ENCODE measurements at places on chromosomes 13 and 19. TPM values are rescaled to one million over a fixed set of nuclear protein-coding genes. Genes with fewer than 3 reads are reported as not detected.

ZNF468 gene
- total RNA-seq = 24.3 TPM

TMEM161A gene
- total RNA-seq = 27.2 TPM

ZNF324 gene
- 12.5 TPM for total RNA-seq

FFAR2 gene
- not detected for total RNA-seq

CEACAM3 gene
- not detected for total RNA-seq

Measured in endothelial cell of coronary artery (primary cell).